ENCODE measurements at places on chromosomes 5 and 9.

- no peak for DNase-seq
Observed at GRCh38 chr5:54820346-54821134, 164.9 kb downstream of the ESM1 start.

DNA sequence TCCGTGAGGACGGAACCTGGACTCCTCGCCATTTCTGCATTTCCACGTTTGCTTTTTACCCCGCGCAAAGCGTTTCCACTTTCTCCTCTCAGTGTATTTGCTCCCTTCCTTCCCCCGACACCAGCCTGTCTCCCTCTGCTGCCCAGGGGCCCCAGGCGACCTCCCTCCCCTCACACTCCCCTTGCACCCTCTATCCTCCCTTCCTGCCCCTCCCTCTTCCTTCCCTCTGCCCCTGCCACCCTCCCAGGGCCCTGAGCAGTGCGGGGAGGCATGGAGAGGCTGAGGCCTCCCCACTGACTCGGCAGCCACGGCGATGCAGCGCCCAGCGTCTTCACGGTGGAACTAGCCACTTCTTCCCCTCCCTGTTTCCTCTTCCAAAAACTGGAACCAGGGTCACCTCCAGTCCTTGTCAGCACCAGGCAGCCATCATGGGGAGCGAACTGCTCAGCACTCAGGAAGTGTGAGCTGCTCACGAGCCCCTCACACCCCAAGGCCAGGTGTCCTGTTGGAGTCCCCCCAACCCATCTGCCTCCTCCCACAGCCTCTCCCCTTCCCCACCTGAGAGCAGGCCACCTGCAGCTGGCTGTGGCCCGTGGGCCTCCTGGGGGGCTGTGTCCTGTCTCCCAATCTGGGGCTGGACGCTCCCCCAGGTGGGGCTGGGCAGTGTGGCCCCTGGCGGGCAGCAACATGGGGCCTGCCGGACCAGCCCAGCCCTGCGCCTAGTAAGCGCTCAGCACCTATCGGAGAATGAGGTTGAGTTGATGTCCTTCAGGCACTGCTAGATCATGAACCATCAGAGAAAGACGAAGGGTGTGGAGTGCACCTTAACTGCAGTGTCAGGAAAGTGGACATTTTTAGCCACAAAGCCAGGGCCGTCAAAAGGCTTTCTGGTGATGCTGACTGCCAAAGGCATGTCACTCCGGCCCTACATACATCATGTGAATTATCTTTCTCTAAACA lies 17.5 kb downstream of the UBE2QL1 start:
- DNase-seq: no peak

GRCh38 chr5:35194635-35195471 lies 35.4 kb downstream of the PRLR start:
- DNase-seq: no peak

DNA sequence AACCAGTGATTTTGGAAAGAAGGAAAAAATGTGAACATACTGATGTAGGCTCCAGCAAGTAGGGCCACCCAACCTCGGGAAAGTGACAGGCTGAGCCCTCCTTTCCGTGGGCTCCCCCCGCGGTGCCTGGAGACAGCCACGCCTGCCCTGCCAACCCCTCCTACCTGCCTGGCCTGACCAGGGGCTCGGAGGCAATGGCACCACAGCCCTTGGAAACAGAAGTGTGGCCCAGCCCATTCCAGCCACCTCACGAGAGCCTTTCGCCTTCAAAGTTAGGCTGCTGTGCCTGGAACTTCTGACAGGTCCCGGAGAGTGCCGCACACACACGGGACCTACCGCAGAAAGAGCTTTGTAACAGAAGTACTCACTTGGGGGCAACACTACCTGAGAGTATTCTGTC lies 49.5 kb upstream of the LRRC14B start:
- DNase-seq: no peak

GRCh38 chr5:114686356-114686755 lies 324.5 kb downstream of the KCNN2 start:
- no peak for DNase-seq

GRCh38 chr9:16598316-16598715 lies 272.2 kb downstream of the BNC2 start:
- DNase-seq: no peak
